A549 (cell line): ENCODE measurements at places on chromosomes 4 and X.

DNA sequence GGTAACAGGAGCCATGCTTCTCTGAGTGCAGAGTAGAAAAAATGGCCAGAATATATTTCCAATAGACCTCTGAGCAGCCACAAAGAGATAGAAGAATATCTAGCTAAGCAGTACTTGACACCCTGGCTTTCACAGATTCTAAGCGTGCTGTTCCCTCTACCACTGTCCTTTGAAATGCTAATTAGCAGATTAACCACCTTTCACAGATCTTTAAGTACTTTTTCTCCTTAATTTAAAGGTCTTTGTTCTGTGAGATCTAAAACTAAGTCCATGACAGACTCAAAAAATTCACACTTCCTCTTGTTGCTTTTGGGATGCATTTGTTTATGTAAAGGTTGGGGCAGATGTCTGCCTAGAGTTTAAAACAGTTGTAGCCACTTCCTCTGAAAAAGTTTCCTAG lies 28.3 kb upstream of the MAGEC2 start:
- no peak for DNase-seq

DNA sequence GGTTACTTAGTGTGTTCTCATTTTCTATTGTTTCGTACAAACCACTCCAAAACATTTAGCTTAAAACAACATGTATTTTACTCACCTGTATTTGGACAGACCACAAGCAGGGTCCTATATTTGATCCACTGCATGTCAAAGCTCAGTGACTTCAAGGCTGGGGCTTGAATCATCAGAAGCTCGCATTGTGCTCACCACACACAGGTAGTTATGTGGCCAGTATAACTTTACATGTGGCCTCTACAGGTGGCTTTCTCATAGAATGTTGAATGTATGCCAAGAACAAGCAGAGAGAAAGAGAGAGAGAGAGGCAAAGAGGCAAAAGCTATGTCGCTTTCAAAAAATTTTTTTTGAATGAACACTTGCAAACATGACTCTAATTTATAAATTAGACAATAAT lies 107.6 kb downstream of the QRFPR start:
- DNase-seq = no peak

DNA sequence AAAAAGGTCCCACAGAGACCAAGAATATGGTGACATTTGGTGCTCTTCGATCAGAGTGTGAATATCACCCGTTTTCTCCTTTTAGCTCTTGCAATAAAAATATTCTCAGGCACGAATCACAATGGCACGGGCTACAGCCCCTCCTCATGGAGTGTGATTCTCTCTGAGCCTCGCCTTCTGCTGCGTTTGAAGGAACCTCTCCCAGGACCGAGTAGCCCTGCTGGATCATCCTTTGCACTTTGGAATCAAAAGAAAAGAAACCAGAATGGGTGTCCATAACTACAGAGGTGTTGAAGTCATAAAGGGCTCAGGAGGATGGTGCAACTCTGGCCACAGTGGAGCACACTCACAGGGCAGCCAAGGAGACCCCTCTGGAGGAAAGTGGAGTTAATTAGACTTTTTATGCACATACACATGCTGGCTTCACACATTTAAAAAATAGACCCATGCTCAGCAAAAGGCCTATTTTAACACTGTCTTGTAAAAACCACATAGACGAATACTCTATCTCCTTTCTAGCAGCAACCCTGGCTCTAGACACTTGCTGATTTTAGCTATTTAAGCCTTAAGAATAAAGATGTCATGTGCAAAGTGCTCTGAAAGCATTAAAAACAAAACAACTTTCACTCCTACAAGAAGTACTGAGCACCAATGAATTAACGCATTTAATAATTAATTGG lies 19.1 kb downstream of the MAML3 start:
- no peak for DNase-seq

DNA sequence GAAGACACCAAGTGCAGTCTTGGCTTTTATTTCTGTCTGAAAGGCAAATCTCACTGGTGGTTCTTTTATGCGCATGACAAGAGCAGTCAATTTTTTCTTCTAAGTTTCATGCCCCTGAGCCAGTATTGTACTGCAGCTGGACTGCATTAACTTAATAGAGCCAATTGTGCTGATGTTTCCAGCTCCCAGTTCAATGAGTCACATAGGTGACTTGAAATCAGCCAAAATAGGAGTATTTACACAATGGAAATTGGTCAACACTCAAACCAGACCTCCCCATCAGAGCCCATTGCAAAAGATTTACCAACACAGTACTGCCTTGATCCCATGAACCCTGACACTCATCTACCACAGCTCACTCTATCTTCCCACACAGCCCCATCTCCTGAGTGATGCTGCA lies 100.3 kb upstream of the GUCY1A1 start:
- DNase-seq = no peak

GRCh38 chr4:113512880-113513279 lies 248.7 kb downstream of the CAMK2D start:
- DNase-seq = no peak

DNA sequence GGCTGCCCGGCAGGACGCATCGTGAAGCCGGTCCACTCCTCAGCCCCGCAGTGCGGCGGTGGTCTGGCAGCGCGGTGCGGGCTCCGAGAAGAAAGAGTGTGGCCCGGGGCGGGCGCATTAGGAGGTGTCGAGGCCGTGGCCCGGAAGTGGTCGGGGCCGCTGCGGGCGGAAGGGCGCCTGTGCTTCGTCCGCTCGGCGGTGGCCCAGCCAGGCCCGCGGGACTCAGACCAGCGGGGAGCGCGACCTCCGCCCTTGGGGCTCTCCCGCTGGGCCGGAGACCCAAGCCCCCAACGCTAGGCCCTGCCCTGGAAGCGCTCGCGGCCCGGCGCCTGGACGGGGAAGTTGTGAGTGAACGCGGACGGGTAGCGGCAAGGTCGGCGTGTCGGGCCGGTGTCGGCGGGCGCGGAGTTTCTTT lies 60.0 kb downstream of the HS3ST1 start:
- DNase-seq = no peak

GRCh38 chr4:68466751-68467150 lies 19.5 kb downstream of the TMPRSS11E start:
- no peak for DNase-seq

- DNase-seq = no peak
These were observed 24.7 kb downstream of the APBB2 start for GRCh38 chr4:41189666-41190065.

GRCh38 chr4:4423706-4424498 lies 37.0 kb downstream of the NSG1 start:
- no peak for DNase-seq

DNA sequence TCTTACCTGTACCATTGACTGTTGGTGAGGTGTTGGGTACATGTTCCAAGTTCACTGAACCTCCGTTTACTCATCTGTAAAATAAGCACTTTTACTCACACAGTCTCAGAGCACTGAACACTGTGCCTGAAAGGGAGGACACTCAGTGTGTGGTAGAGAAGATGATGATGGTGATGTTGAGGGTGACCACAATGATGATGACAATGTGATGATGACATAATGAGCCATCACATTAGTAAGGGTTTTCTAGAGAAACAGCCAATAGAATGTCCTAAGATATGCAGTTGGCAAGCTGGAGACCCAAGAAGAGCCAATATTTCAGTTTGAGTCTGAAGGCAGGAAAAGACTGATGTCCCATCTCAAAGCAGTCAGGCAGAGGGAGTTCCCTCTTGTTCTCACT lies 315.4 kb upstream of the IGFBP7 start:
- DNase-seq = no peak

DNA sequence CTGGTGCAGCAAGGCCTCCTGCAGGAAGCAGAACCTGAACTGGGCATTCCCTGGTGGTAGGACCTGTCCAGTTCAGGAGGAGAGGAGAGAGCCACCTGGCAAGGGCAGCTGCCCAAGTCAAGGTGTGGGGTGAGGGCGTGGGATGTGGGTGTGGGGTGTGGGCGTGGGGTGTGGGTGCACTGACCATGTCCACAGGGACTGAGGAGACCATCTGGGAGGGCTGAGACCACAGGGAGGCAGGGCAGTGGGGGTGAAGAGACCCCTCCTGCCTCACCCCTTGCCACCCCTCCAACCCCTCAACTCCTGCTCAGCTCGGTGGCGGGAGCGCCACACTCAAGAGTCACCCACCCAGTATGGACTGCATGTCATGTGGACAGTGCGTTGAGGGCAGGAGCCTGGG lies 117.9 kb downstream of the CPZ start:
- no peak for DNase-seq

DNA sequence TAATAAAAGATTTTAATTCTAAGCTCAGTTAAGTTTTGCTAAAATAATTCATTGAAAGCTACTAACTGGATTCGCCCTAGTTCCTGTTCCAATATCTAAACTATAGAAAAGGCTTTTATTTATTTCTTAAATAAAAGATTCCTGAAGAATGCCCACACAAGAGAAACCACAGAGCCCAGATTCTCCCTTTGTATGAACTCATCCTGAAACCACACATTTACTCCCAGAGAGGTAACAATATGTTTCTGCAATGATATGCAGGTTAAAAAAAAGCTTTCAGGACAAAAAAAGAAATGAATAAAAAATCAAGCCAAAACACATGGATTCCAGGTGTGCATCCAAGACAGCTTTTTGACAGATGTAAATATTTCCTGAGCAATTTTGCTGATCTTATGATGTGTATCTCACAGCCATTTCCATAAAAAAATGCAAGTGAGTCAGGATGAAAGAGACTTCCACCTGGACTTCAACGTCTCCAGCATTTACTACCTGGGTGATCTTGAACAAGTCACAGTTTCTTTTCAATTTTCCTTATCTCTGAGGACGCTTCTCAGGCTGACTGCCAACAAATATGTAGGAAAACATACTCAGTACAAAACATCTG lies 234.4 kb upstream of the FAT1 start:
- no peak for DNase-seq

- DNase-seq = peak; percentile 40
These were observed 179.9 kb downstream of the KCNIP4 start for GRCh38 chr4:21768349-21769310.

- DNase-seq = peak; percentile 0
These were observed 107.8 kb downstream of the PARM1 start for GRCh38 chr4:75040703-75041102.

GRCh38 chr4:169274033-169274432 lies 3.3 kb upstream of the SH3RF1 start:
- DNase-seq = no peak

DNA sequence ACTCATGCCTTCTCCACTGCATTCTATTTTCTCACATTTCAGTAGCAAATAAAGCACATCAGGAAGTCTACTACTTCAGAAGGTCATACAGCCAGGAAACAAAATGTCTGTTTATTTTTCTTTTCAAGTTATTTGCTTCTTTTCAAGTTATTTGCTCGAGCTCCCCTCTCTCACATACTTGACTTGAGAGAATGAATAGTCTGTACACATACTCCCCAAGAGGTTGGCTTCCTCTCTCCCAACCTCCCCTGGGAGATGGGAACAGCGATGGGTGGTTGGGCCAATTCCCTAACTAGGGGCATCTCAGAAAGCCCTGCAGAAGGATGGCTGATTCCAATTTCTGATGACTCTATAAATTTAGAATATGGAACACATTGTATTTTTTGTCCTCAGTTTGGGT lies 64.7 kb upstream of the PTPN13 start:
- DNase-seq = no peak

- peak; percentile 41 for DNase-seq
These were observed 339 bp downstream of the TBC1D9 start for GRCh38 chr4:140755774-140756318.
